ENCODE measurements at places on chromosomes 3 and 15.

- no peak for DNase-seq
Measured at GRCh38 chr3:45781271-45781670, 15.1 kb downstream of the SLC6A20 start.

- DNase-seq = peak; percentile 51
Measured at GRCh38 chr15:88878720-88879184, 16.6 kb downstream of the HAPLN3 start.

- peak; percentile 86 for DNase-seq
Measured at GRCh38 chr15:89358755-89359439, 24.3 kb upstream of the POLG start.

- no peak for DNase-seq
Measured at GRCh38 chr3:121793078-121793477, 41.8 kb downstream of the IQCB1 start.

DNA sequence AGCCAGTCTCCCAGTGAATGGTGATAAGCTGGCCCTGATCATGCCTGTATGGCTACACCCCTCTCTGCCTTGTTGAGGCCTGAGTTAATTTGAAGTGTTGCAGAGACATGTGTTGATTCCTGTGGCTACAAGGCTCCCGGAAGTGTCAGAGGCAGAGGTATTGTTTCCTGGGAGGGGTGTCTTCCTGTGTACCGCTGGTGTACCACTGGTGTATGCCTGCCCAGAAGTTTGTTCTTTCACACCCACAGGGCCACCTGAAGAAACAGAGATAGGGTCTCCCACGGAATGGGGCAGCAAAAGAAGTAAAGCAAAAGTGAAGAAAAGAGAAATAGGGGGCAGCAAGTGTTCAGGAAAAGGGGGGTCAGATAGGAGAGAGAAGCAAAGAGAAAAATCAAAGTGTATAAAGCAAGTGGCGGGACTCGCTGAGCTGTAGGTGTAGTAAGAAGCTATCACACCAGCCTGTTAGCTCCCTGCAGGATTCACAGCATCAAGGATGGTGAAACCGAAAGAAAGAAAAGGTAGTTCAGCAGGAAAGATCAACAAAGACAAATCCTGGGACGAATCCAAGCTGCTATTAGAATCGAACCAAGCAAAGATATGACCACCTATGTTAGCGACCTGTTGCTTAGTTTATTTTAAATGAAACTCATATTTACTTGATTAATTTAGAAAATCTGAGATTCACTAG is 36.6 kb upstream of the CD47 start:
- peak; percentile 84 for DNase-seq

- peak; percentile 52 for DNase-seq
Measured at GRCh38 chr3:121748680-121749275, 763 bp downstream of the GOLGB1 start.

GRCh38 chr3:186427627-186428281 is 65.7 kb upstream of the DGKG start:
- no peak for DNase-seq

DNA sequence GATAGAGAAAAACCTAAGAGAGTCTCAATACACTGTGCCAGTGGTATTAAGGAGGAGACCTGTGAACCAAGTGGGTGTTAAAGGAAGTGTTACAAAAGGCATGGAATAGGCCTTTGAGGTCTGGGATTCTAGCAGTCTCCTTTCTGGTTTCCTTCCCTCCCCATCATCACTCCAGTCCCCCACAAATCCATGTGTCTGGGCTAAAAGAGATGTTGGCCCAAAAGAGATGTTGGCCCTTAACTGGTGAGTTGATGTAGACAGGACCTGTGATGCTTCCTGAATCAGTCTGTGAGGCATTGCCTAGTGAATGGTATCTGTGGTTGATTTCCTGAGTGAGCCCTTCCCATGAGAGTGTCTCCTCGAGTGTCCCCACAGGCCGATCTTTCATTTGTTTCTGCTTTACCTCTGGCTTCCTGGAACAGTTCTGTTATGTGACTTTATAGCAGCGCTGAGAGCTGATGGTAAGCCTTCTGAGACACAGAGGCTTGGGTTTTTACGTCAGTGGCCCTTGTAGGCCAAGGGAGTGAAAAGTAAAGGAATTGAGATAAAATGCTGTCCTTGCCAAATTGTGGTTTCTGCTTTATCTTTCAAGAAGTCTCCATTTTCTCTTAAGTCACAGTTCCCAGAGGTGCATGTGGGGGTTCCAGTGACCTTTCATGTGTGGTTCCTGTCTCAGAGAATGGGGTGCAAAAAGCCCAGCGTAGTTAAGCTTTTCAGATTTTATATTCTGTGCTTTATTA is 87.8 kb downstream of the KLHL25 start:
- peak; percentile 68 for DNase-seq

GRCh38 chr3:152720951-152721718 is 113.8 kb upstream of the P2RY1 start:
- DNase-seq = no peak

- DNase-seq = no peak
Measured at GRCh38 chr3:16182183-16182582, 7.7 kb downstream of the GALNT15 start.

DNA sequence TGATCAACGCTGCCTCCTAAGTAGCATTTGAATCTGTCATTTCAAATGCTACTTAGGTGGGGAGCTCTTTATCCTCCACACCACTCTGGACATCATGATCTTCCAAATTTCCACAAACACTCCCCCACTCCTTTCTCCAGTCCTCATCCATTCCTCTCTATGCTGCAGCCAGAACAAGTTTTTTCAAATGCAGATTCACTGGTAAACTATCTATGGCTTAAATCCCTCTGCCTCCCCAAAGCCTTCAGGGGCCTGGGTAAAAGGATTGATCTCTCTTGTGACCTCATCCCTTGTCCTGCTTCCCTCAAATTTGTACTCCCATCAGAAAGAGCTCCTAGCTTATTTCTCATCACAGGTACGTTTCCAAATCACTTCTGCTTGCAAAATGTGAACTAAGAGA is 1.3 kb upstream of the AEN start:
- no peak for DNase-seq

DNA sequence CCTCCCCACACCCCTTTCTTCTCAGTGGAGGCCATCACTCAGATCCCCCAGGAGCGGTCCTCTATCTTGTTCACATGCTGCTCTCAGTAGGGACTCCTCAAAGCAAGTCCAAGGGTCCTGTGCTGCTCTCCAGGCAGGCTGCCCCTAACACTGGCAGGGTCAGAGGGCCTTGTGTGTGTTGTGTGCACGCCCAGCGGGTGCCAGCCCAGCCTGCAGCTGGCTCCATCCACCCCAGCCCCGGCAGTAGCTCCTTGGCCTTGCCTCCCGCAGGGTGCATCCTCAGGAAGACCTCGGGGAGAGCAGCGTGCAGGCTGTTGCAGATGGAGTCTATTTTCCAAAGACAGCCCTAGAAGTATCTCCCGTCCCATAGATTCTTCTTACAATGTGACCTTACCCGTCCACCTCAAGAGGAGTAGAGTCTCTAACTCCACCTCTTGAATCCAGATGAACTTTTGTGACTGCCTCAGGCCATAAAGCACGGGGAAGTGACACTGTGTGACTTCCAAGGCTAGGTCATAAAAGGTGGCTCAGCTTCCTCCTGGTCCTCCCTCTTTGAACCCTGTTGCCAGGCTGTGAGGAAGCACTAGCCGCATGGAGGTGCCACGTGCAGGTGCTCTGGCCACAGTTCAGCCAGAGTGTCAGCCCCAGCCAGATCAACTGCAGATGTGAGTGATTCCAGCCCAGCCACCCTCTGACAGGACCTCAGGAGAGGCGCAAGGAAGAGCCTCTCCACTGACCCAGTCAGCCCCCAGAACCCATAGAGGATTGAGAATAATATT is 531.6 kb downstream of the SHQ1 start:
- no peak for DNase-seq

DNA sequence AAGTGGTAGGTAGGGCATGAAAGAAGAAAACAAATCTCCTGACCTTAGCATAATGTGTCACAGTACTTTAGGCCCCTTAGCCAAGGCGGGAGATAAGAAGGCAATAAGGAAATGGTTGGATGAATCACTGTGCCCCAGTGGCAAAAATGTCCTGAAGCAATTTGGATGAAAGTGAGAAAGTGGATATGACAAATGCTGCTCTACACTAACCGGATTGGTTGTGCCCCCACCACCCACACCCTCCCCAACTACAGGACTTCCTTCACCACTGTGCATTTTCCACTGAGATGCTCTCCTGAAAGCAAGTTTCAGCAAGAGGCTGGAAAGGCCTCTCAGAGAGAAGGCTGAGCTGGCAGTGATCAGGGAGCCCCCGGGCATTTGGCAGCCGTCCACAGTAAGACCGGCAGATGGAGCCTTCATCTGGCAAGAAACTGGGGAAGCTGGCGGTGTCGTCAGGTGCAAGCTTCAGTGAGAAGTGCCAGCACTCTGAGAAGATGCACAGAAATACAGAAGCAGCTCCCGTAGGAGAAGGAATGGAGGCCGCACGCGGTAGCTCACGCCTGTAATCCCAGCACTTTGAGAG is 63.8 kb downstream of the ATP1B3 start:
- peak; percentile 52 for DNase-seq

DNA sequence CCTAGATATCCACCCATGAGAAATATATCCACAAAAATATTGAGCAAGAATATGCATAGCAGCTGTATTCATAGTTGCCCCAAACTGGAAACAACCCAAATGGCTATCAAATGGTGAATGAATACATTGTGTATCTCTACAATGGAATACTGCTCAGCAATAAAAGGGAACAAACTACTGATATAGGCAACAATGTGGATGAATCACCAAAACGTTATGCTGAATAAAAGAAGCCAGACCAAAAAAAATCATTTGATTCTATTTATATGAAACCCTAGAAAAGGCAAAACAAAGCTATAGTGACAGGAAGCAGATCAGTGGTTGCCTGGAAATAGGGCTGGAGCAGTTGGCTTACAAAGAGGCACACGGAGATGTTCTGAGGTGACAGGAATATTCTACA is 15.5 kb upstream of the CMTM7 start:
- DNase-seq = no peak

GRCh38 chr3:23956701-23957100 is 11.6 kb downstream of the NR1D2 start:
- no peak for DNase-seq

GRCh38 chr15:79676621-79677020 is 220.2 kb downstream of the MTHFS start:
- DNase-seq = no peak

- no peak for DNase-seq
Measured at GRCh38 chr3:184184546-184185230, 1.3 kb upstream of the ABCF3 start.

DNA sequence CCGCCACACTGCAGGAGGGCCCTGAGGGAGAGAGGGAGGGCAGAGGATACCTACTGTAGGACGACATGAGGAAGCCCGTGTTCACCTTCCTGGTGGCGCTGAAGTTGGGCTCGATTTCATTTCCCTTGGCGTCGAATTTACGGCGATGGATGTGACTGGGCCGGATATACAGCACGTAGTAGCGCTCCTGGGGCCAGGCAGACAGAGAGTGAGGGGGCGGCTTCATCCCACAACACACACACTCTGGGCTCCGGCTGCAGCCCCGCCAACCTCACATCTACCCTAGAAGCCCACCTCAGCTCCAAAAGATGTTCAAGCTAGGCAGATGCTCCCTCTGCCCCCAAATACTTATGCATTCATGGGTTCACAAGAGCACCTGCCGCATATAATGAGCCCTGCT is 4.5 kb downstream of the ARPIN start:
- no peak for DNase-seq

- DNase-seq = no peak
Measured at GRCh38 chr15:48355377-48355776, 24.1 kb downstream of the DUT start.

GRCh38 chr15:69118089-69118488 is 42.3 kb upstream of the GLCE start:
- DNase-seq = no peak

- DNase-seq = no peak
Measured at GRCh38 chr15:67836134-67836455, 3.8 kb downstream of the RNU6-1 start.

DNA sequence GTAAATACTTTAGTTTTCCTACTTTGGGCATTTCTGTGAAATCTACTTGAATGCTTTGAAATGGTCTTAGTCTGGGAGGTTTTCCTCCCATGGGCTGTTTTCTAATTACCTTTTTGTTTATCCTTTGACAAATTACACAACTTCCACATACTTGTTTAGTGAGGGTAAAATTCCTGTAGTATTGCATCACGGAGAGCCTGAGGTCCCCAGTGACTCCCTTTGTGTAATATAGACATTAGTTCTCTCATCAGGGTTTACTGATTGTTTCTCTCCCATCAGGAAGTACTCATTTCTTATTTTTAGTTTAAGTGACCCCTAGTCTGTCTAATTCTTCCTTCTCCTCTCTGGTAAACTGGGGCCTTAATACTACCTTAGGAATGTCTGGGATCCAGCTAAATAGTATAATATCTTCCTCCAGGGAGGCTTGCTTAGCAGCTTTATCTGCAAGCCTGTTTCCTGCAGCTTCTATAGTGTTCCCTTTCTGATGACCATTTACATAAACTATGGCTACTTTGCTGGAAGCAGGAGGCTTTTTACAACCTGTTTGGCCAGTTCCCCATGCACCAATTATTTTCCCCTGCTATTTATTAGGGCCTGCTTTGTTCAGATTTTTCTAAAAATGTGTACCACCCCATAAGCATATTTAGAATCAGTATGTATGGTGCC is 87.2 kb upstream of the XCR1 start:
- DNase-seq = no peak

- no peak for DNase-seq
Measured at GRCh38 chr3:161406594-161407555, 35.6 kb upstream of the SPTSSB start.

- DNase-seq = no peak
Measured at GRCh38 chr3:146124126-146124801, 36.7 kb downstream of the PLOD2 start.

DNA sequence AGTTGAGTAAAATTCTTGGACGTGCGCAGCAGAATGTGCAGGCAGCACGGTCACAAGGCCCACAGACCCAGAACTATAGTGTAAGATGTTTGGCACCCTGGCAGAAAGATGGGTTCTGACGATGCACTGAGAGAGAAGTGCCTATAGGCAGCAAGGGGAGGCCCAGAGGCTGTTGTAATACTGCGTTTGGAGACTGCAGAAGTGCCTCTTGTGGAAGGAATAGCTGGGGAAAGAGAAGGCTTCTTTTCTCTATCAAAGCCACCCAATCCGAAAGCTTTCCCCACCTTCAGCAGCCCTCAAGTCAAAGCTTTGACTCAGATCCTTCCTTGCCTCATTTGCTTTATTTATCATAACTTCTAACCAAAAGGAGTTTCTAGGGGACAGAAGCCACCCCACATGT is 5.2 kb upstream of the SIN3A start:
- DNase-seq = no peak

Measured in activated CD4-positive, alpha-beta T cell treated with anti-CD3 and anti-CD28 coated beads, Interleukin-2, amount 50 U/mL, for 16 hours (primary cell).